CD8-positive, alpha-beta memory T cell (primary cell): ENCODE measurements at places on chromosomes 2 and 18. TPM values are rescaled to one million over a fixed set of nuclear protein-coding genes. Genes with fewer than 3 reads are reported as not detected.

- DNase-seq, result no peak
These were observed 68.3 kb downstream of the ACKR3 start for GRCh38 chr2:236637686-236638569.

DNA sequence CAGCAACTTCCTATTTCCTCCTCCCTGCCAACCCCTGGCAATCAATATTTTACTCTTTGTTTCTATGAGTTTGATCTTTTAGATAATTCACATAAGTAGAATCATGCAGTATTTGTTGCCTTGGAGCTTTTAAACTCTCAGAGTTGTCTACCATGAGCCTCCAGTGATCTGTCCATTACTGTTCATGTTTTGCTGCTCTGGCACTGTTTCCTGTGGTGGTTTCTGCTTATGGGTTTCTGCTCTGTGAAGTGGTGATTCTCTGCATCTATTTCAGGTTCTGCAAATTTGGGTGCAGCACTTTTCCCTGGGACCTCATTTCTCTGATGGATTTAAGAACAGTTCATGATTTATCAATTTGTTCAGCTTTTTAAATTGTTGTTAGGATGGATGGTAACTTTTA lies 908.1 kb upstream of the FANCL start:
- no peak for DNase-seq

DNA sequence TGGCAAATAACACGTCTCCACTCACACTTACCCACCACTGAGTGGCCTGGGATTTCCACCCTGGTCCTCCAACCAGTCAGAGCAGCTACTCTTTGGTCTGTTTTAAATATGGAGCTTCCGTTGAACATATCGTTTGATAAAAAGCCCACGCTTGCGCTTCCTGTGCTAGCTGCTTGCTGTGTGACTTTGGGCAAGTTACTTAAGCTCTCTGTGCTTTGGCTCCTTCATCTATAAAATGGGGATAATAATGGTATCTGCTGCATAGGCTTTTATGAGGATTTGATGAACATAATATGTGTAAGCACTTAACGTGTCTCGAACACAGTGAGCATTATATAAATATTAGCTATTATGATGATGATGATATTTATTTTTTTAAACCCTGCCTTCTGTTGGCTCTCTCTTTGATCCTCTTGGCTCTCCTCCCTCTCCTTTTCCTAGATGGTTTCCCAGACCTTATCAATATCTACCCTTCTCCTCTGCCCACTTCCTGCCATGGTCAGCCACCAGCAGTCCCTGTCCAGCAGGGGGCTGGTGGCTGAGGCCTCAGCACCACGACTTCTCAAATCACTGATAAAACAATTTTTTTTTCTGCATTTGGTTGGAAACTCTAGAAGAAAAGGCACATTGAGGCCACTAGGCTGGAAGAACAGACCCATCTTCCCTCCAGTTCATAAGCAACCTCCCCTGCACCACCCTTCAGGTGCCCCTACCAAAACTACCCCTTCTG lies 191.9 kb downstream of the LOXHD1 start:
- no peak for DNase-seq

The ARMC9 gene
- total RNA-seq, result 6.4 TPM

- no peak for DNase-seq
These were observed 520.0 kb upstream of the SALL3 start for GRCh38 chr18:78459668-78460067.

DNA sequence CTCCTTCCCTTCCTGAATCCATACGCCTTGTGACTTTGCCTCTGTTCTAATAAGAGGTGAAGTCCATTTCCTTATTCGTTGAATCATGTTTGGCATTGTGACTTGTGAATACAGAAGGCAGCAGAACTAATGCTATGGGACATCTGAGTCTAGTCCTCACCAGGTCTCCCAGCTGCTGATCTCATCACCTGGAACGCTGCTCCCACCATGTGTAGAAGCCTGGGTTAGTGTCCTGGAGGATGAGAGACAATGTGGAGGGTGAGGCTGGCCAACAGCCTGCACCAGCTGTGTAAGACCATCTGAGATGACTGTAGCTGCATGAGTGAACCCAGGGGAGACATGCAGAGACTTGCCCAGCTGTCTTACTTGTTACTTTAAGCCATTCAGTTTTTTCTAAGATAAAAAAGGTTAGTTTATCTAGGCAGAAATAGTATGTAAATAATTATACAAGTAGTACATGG lies 3.5 kb upstream of the HAAO start:
- no peak for DNase-seq
